Pericardium fibroblast (primary cell): ENCODE measurements at places on chromosomes 5 and 9. TPM values are rescaled to one million over a fixed set of nuclear protein-coding genes. Genes with fewer than 3 reads are reported as not detected.

The SNAPC4 gene
- total RNA-seq: 6.1 and 6.3 TPM in 2 replicates

The CNTFR gene
- 0.51 and 9.9 TPM in 2 replicates for total RNA-seq

The ZDHHC11 gene
- total RNA-seq: 0.47 and 0.85 TPM in 2 replicates

The PHF24 gene
- total RNA-seq: 0.12 and 1.0 TPM in 2 replicates

The ACOT12 gene
- not detected in 2 replicates for total RNA-seq

The MEIKIN gene
- not detected in 2 replicates for total RNA-seq

The SPINK13 gene
- total RNA-seq: not detected in 2 replicates

The DOLK gene
- total RNA-seq: 26.5 and 27.8 TPM in 2 replicates

The ODF2 gene
- 19.8 and 20.8 TPM in 2 replicates for total RNA-seq

The ARSB gene
- 16.3 and 21.1 TPM in 2 replicates for total RNA-seq

The AJM1 gene
- 2.0 TPM in 2 replicates for total RNA-seq

The DMRT2 gene
- 0.26 TPM in 1 of 2 replicates, not detected in the other for total RNA-seq

The RGS7BP gene
- total RNA-seq: 0.17 and 0.35 TPM in 2 replicates

The FCN2 gene
- total RNA-seq: not detected in 2 replicates

The TAF11L5 gene
- total RNA-seq: not detected in 2 replicates

The WNK2 gene
- total RNA-seq: not detected in 2 replicates

The CARD9 gene
- 1.5 and 4.3 TPM in 2 replicates for total RNA-seq

The DOK3 gene
- total RNA-seq: 0.34 and 0.93 TPM in 2 replicates

The NR2F1 gene
- total RNA-seq: 46.8 and 175 TPM in 2 replicates

The IL12B gene
- total RNA-seq: not detected in 2 replicates

The TMEM8B gene
- 5.8 and 6.0 TPM in 2 replicates for total RNA-seq

The TRIM36 gene
- 0.09 TPM in 1 of 2 replicates, not detected in the other for total RNA-seq

The ARL14EPL gene
- total RNA-seq: not detected in 2 replicates

The TIGD6 gene
- 3.6 and 5.5 TPM in 2 replicates for total RNA-seq

The SHISAL2B gene
- total RNA-seq: not detected in 2 replicates

The SPINK1 gene
- total RNA-seq: not detected in 2 replicates

The SPATA31E1 gene
- total RNA-seq: not detected in 2 replicates

The C9orf153 gene
- not detected in 2 replicates for total RNA-seq

The CLTA gene
- 354 and 431 TPM in 2 replicates for total RNA-seq

The MAMDC4 gene
- 0.77 and 1.8 TPM in 2 replicates for total RNA-seq

The ZNF366 gene
- total RNA-seq: 0.51 TPM in 1 of 2 replicates, not detected in the other

The CMYA5 gene
- 0.23 and 0.94 TPM in 2 replicates for total RNA-seq

The MAMDC2 gene
- 6.1 and 7.7 TPM in 2 replicates for total RNA-seq

The ACER2 gene
- total RNA-seq: 0.26 and 2.7 TPM in 2 replicates

The PCDHA6 gene
- 0.17 and 0.35 TPM in 2 replicates for total RNA-seq

The STKLD1 gene
- 0.09 and 3.4 TPM in 2 replicates for total RNA-seq

The IL9 gene
- total RNA-seq: not detected in 2 replicates

The MAST4 gene
- total RNA-seq: 9.9 and 10.0 TPM in 2 replicates

The SSBP2 gene
- total RNA-seq: 21.9 and 39.4 TPM in 2 replicates

The MEF2C gene
- 2.9 and 4.1 TPM in 2 replicates for total RNA-seq

The SPATA6L gene
- total RNA-seq: 1.0 TPM in 1 of 2 replicates, not detected in the other

The TYRP1 gene
- 0.23 TPM in 1 of 2 replicates, not detected in the other for total RNA-seq

The DCAF10 gene
- 9.6 and 12.1 TPM in 2 replicates for total RNA-seq

The TERT gene
- total RNA-seq: not detected in 2 replicates

The DBH gene
- not detected in 2 replicates for total RNA-seq

The CMBL gene
- 5.6 and 14.0 TPM in 2 replicates for total RNA-seq

The SEMA4D gene
- total RNA-seq: 0.23 and 1.5 TPM in 2 replicates

The CHD1 gene
- 17.7 and 19.0 TPM in 2 replicates for total RNA-seq

The NUDT12 gene
- 4.4 and 10.2 TPM in 2 replicates for total RNA-seq

The STING1 gene
- 74.2 and 127 TPM in 2 replicates for total RNA-seq

The SLCO4C1 gene
- total RNA-seq: 0.51 and 0.58 TPM in 2 replicates

The HAND1 gene
- not detected in 2 replicates for total RNA-seq
